Suppressor macrophage treated with lipopolysaccharide for 4 hours (primary cell): ENCODE measurements at places on chromosomes 4 and X.

GRCh38 chrX:136261321-136261720 is 10.1 kb upstream of the MAP7D3 start:
- DNase-seq: no peak

DNA sequence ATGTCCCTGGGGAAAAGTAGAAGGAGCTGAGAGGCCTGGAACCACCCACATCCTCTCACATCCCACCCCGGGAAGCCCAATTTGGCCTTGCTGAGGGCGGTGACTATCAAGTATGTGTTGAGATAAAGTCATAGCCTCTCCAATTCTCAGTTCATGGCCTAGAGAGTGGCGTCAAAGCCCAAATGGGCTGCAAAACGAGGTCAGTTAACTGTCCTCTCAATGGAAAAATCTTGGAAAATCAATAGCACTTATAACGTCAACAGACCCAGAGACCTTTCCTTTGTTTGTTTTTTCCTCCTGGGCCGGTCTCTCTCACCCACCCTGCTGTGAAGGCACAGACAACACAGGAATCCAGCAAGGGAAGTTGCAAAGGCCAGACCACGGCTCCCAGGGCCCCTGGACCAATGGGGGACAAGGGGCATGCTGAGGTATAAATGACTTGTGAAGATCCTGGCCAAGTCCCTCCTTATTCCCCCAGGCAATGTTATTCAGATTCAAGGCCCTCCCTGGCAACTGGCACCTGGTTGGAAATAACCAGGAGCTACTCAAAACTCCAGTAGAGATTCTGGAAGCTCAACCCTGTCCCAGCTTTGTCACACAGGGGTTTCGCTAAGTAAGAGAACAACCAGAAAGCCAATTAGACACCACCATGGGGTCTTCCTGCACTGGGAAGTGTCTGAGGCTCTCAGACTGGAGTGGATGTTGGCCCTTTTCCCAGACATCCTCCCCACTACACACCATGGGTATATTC is 38.6 kb downstream of the TSC22D3 start:
- DNase-seq: no peak

DNA sequence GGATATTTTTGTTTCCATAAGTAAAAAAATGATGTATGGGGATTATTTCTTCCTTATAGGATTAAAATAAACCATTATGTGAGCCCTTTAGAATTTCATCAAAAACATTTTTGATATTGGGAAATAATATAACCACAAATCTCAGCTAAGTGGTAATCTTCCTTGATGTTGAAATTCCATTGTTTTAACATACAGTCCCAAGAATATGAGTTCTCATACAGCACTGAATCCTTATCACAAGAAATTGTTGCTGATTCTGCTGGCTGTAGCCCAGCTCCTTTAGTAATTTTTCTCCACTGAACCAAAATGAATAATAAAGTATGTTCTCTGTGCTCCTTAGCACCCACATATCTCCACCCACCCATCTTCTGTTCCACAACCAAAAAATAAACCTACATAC is 41.9 kb upstream of the FAM47B start:
- DNase-seq: no peak

DNA sequence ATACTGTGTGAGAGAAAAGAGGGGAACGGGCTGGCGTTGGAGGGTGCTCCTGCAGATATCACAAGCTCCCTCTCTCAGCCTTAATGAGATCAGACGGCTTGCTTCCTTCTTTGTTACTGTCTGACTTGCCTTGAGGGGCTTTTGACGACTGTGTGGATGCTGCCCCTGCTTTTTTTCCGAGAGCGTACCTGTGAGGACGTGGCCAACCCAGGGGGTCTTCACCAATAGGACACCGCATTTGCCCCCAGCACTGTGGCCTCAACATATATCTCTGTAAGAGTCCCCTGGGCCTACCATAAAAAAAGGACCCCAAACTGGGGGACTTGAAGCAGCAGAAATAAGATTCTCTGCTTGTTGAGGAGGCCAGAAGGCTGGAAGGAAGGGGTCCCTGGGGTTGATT is 143.9 kb downstream of the SHOX start:
- DNase-seq: no peak

GRCh38 chrX:10393899-10394298 is 226.5 kb downstream of the MID1 start:
- no peak for DNase-seq

- DNase-seq: no peak
Observed at GRCh38 chrX:42616981-42617380, 161.0 kb downstream of the PPP1R2C start.

- DNase-seq: no peak
Observed at GRCh38 chr4:67880866-67881610, 2.8 kb downstream of the TMPRSS11D start.

- no peak for DNase-seq
Observed at GRCh38 chr4:81688085-81688484, 216.4 kb upstream of the RASGEF1B start.

- DNase-seq: no peak
Observed at GRCh38 chrX:16547644-16548043, 102.3 kb upstream of the S100G start.

DNA sequence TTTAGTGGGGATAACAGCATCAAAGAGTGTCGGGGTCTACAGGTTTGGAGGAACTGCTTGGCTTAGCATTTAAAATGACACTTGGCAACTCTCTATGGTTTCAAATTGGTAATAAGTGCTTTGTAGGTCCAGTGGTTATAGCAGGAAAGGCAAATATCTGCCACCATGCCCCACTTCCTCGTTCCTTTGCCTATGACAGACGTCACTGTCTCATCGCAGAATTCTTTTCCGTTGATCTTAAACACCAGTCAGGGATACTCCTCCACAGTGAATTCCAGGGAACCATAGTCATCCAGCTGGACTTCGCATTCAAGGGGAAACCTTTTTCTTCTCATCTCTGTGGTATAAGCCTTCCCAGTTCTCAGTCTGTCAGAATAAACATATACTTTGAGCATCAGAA is 319.1 kb downstream of the GPAT3 start:
- DNase-seq: no peak

GRCh38 chr4:8323947-8324555 is 54.5 kb downstream of the HTRA3 start:
- no peak for DNase-seq

DNA sequence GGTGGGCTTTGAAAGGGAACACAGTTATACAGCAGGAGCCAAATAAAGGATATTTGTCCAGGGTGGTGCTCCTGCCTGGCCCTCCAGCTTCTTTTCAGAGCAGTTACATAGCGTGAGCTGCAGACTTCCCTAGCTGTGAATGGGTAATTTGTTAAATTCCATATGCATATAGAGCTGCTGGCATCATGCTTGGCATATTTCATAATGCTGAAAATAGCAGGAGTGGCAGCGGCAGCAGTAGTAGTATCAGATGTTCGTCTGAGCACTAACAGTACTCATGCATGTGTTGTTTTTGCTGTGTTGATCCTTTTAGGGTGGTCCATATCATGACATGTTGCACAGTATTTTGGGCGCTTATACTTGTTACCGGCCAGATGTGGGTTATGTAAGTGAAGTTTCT is 33.6 kb upstream of the TADA2B start:
- no peak for DNase-seq

DNA sequence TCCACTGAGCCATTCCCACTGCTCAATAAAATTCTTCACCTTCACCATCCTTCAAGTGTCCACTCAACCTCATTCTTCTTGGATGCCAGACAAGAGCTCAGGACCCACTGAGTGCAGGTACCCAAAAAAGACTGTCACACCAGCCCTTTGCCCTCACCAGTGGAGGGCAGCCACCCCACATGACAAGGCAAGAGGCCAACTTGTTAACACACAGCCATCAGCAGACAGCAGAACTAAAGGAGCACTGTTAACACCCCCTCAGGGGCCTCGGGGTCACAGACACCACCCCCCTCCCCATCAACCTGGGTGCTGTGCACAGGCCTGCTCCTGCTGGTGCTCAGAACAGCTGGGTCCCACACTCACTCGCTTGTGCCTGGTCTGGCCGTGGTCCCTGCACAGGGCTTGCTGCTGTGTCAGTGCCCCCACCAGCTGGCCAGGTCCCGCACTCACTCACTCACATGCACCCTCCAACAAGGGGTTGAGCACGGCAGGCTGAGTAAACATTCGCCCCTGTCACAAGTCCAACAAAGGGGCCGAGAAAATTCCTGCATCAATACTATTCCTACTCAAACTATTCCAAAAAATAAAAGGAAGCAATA is 54.1 kb downstream of the ATRX start:
- no peak for DNase-seq

DNA sequence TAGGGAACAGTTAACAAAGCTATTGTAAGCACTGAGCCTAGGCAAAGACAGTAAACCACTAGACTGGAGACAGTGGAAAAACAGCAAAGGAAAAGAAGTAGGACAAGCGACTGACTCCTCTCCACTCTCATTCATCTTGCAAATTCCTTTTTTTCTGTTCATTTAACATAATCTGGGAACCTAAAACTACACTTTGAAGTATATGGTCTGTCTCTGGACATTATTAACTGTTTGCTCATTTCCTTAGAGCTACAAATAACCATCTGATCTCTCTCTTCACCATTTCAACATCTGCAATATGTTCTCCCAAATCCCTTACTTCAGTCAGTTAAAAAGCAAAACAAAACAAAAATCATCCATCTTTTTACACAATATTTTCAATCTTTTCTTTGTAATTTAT is 642 bp downstream of the HMGN5 start:
- DNase-seq: no peak

DNA sequence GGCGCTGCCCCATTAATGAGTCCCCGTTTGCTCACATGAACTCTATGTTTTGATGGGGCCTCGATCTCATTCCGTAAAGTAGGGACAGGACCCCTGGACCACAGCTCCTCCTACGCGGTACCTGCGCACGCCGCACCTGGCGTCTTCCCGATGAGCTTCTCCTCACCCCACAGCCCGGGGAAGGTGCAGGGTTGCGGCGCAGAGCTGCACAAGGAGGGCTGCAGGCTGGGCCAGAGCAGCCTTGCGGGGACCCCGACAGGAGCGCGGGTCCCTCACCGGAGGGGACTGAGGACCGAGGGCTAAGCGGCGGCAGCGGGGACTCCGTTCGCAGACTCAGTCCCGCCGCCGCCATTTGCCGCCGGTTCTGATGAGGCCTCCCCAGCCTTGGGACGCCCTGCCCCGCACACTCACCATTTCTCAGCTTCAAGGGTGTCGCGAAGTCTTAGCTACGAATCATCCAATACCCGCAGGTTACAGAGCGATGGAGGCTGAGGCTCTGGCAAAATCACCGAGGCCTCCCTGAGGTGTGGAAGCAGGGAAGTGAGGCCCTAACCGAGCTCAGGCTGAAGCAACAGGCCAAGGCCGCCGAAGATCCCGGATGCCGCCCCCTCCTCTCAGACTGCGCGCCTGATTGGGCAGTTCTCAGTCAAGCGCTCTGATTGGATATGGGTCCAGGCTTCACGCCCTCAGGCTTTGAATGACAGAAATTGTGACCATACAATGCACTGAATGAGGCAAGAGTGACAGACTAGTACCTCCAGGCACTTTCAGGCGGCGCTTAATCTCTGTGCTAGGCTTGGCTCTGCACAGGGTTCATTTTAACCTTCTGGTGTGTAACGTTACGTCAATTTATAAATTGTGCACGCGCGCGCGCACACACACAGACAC is 25.1 kb downstream of the ZNF721 start:
- peak; percentile 96 for DNase-seq

DNA sequence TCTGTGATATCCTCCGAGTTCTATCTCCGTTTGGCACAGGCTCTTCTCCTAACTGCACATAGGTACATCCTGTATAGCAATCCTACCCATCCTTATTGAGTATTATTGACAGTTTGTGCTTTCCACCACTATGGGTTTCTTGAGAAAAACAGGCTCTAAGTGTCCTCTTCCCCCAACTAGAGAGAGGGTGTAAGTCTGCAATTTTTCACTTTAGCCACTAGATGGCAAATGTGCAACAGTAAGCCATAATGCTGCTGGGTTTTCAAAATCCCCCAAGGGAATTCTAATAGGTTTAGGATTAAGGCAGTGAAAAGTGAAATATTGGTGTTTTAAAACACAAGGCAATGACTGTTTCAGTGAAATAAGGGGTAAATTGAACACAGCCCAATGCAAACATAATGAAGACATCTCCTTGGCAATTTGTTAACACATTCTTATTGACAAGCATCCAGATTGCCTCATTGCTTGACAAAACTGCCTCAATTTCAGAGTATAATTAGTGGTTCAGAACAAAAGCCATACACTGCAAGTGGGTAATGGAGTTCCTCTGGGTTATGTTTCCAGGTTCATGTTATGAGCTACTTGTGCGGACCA is 239.0 kb upstream of the HTR2C start:
- DNase-seq: peak; percentile 22

GRCh38 chr4:157616741-157617472 is 396.4 kb downstream of the GRIA2 start:
- DNase-seq: no peak

GRCh38 chr4:181613200-181613599 is 630.0 kb upstream of the TENM3 start:
- no peak for DNase-seq

- no peak for DNase-seq
Observed at GRCh38 chrX:155666741-155667140, 54.0 kb upstream of the TMLHE start.

GRCh38 chr4:165814256-165815020 is 58.6 kb upstream of the TLL1 start:
- no peak for DNase-seq

- DNase-seq: peak; percentile 61
Observed at GRCh38 chr4:10582059-10582686, 102.4 kb downstream of the CLNK start.

DNA sequence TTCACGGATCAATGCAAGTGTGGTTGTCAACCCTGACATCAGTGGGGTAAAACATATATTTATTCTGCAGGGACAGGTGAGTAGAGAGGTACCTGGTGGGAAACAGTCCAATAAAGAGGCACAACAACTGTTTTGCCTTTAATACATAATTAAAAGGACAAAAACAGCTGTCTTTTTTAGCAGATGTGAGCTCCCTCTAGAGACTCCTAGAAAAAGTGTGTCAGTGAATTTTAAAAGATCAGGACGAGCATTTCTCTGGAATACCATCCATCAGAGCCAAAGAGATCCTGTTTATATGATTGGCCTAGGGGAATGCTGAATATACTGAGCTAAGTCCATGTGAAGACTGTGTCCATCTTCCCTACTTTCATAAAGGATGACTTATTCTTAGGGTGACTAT is 58.3 kb downstream of the TMEM144 start:
- no peak for DNase-seq

DNA sequence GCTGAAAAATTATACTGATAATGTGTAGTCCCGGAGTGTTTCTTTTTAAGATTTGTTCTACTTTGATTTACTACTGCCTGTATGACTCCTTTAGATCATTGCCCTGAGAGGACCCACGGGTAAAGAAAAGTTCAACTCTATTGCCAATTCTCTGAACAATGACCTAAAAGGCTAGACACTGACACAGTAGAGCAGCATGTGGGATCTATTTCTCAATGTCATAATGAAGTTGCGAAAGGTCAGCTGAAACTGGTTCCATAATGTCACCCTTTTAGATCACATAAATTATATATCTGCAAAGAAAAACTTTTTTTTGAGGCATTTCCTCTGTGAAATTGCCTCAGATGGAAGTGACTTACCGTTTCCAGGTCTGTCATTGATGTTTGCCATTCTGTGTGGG is 67.4 kb downstream of the GLRB start:
- peak; percentile 9 for DNase-seq

DNA sequence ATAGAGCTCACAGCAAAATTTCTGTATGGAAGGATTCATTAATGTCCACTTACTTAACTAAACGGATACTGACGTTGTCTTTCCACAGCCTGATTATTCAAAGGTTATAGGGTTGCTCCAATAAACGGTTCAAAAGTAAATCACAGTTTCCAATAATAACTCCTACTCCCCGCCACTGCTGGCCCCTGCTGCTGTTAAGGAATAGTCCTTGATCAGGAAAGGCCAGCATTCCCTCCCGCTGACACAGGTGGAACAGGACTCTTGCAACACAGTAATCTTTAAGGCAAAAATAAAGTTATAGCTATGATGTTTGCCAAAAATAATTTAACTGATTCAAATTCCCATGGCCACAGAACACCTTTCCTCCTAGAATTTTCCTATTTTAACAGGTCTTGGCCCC is 53.9 kb downstream of the FAT1 start:
- no peak for DNase-seq
